Right ventricle myocardium inferior (tissue), 1 donor: ENCODE measurements at places on chromosomes 5 and 9. TPM values are rescaled to one million over a fixed set of nuclear protein-coding genes. Genes with fewer than 3 reads are reported as not detected.
A peak's percentile ranks its signal among the peaks of the same experiment; 100 is the strongest.

- no peak for DNase-seq
Measured at GRCh38 chr5:66413931-66414330, 182.3 kb upstream of the MAST4 start.

- DNase-seq, result no peak
Measured at GRCh38 chr9:81621118-81621517, 68.2 kb downstream of the TLE1 start.

DNA sequence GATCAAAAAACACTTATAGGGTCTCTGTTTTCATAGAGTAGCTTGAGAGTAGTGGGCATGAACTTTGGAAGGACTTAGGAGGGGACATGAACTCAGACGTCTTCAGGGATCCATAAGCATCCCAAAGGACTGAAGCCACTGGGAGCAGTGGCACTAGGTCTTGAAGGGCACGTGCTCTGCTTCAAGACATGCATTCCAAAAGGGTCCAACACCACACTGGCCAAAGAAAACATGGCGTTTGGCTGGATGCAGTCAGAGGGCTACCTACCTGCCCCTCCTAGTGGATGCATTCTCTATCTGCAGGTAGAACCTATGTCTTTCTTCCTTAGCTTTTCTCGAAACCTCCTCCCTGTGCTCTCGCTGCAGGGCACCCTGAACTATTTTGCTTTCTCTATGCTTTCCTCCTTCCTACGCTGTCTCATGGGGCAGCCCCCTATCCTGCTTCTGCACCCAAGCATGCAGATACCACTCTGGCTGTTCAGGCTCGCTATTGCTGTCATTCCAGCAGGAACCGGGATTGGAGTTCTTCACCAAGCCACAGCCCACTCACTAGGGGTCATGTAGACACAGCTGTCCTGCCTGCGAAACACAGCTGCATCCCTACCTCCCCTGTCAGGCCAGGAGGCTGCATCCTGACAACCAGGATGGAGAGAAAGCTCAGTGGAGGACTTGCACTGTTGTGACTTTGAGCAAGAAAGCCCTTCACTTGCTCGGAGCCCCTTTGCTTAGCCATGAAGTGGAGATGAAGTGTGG lies 11.9 kb downstream of the FAM240B start:
- DNase-seq, result no peak

GRCh38 chr5:138790684-138791083 lies 37.5 kb downstream of the CTNNA1 start:
- no peak for DNase-seq

- DNase-seq, result no peak
Measured at GRCh38 chr5:963673-964531, 44.7 kb upstream of the NKD2 start.

The SLC6A18 gene
- total RNA-seq, result not detected

GRCh38 chr9:124256517-124257069 lies 1.2 kb upstream of the NEK6 start:
- DNase-seq, result peak; percentile 45

DNA sequence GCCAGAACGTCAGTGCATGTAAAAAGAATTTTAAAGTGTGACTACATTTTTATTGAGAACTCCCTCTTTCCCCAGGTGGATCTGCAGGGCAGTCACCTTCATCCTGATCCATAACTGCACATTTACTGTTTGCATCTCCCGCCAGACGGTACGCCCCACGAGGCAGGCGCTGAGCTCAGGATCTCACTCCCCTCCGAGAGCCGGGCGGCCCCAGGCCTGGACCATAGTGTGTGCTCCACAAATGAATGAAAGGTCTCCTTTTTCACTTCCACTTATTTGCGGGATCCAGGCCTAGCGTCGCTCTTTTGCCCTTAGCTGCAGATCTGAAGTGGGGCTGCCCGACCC lies 378 bp downstream of the DROSHA start:
- DNase-seq, result peak; percentile 72

The RETREG1 gene
- 197 TPM for total RNA-seq

The TAF11L5 gene
- not detected for total RNA-seq

The MARVELD2 gene
- 1.5 TPM for total RNA-seq

- no peak for DNase-seq
Measured at GRCh38 chr5:80231243-80231642, 24.6 kb downstream of the SERINC5 start.

GRCh38 chr5:159332800-159333544 lies 2.7 kb upstream of the IL12B start:
- DNase-seq, result no peak

DNA sequence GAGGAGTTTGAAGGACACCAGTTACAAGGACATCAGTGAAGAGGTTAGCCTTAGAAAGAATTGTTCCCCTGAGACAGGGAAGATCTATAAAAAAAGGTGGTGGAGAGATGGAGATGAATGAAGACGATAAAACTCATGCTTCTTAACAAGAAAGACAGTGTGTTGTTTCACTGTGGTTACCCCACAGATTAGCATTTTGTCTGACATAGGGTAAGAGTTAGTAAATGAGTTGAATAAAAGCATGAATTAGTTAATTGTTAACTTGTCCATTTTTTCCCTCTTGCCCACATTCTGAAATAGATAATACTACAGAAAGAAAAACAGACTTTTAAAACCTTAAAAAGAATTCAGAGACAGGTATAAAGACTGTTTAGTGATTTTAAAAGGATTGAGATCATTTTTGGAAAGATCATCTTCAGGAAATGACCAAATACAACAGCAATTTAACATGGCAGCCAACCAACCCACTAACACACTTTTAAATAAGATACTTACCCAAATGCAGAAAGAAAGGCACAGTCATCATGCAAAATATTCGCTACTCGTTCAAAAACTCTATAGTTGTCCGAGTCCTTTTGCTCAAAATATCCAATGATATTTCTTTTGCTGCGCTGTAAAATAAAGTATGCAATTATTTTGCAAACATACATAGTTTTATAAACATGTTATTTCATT lies 78.5 kb downstream of the ERP44 start:
- no peak for DNase-seq

DNA sequence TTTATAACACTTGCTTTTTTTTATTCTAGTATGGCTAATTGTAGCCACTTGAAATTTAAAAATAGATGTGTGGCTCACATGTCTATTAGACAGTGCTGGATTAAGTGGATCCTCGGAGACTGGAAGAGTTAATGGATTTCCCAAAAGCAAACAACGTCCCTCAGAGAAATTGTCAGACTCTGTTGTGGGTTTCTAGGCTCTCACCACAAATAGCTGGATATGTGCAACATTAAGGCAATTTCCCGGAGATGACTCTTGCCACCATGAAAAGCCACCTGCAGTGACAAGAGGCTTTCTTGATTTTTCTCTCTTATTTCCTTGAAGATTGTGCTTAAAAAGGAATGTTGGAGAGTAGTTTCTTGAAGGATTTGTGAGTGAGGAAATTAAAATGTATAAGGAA lies 43.2 kb downstream of the TMEM167A start:
- DNase-seq, result no peak

DNA sequence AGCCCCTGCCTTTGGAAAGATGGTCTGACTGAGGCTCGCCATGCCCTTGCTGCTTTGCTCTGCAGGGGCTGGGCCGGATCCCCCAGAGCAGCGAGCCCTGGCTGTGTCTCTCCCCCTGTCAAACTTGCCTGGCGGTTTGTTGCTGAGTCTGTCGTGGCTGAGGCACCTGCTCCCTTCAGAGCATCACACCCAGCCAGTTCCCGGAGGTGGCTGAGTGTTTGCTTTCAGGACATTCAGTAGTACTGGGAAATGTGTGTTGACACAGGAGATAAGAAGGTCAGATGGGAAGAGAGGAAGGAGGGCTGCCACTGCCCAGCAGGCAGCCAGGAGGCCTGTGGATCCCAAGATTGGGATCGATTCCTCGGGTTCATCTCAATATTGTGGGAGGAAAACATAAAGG lies 62.9 kb downstream of the GADD45G start:
- no peak for DNase-seq

GRCh38 chr9:26685818-26686217 lies 206.8 kb downstream of the CAAP1 start:
- no peak for DNase-seq

DNA sequence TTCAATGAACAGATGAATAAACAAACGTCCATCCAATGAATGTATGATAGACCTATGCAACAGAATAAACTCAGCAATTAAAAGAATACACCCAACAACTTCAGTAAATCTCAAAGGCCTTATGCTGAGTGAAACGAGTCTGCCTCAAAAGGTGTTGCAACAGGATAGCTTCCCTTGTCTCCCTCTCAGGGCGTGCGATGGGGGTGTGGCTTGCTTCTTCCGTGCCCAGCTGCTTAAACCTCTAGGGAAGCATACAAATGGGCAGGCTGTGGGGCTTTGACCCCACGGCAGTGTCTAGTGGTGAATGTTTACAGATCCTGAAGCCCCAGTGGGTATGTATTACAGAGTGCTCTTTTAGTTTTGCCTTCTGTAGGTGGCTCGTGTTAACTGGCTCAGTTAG lies 87.0 kb upstream of the CCL21 start:
- no peak for DNase-seq

DNA sequence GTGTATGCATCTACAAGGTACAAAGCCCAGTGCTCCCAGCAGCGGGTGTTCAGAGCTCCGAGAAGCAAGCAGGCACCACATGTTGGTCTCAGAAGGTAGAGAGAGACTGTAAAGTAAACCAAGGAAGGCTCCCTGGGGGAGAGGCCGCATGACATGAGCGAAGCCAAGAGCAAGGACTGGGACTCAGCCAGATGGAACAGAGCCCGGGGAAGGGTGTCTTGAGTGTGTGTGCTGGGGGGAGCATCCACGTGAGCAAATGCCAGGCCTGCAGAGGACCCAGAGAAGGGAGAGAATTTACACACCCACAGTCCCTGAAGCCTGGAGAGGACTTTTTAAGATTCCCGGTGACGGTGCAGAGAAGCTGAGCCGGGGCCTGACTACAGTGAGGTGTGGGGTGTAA lies 15.2 kb upstream of the KCNIP1 start:
- no peak for DNase-seq

The KIF3A gene
- 10.2 TPM for total RNA-seq

The ELAVL2 gene
- total RNA-seq, result not detected

DNA sequence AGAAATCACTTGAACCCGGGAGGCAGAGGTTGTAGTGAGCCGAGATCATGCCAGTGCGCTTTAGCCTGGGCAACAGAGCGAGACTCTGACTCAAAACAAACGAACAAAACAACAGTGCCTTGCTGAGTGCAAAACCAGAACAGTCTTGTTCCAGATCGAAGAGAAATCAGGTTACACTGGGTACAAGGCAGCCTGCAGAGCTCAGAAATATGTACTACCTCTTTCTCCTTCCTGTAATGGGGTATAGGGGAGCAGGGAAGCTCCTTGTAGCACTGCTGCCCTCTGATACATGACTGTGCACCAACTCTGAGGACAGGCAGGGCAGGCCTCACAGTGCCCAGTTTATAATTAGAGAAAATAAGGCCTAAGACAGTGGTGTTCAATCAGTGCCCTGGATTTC lies 24.7 kb downstream of the TBC1D2 start:
- no peak for DNase-seq

The PCSK5 gene
- total RNA-seq, result 4.5 TPM

- no peak for DNase-seq
Measured at GRCh38 chr5:158344376-158344775, 485.4 kb upstream of the CLINT1 start.

DNA sequence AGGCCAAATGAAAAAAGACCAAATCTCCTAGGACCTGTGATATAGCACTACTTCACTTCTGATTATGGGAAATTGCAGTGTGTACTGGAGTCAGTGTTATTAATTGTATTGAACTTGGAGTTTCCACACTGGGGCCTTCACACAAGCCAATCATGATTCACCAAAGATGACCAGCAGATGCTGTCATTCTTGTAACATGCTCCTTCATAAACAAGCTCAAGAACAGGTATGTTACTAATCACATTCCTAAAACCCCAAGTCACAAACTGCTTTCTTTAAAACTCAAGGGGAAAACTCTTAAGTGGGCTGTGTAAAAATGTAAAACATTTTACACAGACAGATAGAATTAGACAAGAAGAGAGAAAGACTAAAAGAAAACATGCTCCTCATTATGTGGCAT lies 5.6 kb downstream of the KLHL3 start:
- no peak for DNase-seq

DNA sequence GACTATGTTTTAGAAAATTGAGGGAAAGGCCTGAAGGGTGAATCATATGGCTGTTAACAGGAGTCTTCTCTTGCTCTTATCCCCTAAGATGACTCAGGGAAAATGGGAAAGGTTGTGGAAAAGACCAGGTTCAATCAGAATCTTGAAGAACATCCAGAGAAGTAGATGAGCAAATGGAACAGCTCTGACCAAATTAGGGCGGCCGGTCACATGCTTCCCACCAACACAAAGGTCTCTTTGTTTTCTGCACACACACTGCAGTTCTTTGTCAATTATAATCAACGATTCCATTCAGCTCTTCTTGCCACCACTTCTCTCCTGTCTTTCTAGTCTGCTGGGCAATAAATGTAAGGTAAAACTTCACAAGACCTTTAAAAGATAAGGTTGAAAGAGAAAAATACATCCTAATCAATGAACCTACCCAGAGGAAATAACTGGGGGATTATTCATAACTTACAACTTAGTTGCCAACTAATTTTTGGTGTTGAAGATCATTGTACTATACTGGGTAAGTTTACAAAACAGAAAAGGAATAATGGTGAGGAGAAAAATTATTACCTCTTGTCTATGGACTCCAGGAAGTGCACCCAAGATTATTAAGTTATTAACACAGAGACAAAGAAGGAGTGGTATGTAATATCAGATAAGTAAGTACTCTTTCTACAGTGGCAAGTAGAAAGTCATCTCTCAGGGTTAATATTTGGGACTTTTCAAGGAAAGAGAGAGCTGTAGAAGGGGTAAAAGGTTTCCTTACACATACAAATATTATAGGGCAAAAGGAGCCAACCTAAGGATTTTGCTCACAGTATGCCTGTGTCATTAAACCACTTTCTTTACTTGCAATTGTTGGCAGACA lies 441.9 kb upstream of the PIK3R1 start:
- peak; percentile 51 for DNase-seq

The GAPVD1 gene
- total RNA-seq, result 31.5 TPM

DNA sequence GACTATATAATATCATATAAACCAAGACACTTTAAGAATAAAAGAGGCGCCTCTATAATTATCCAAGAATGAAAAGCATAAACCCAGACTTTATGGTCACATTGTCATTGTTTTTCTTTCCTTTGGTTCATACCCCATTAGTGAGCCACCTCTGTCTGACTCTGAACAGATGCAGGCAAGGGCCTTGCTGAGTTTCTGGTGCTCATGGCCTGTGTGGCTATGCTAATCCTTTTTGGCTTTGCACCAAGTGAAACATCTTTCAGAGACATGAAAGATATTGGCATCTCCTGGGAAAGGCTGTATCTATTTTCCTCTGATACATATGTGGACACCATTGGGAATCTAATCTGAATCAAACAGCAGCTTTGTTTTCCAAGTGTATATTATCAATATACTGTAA lies 222.5 kb downstream of the CHSY3 start:
- DNase-seq, result no peak

The PCDHA10 gene
- total RNA-seq, result 0.11 TPM

The GNE gene
- 10.9 TPM for total RNA-seq

GRCh38 chr5:7671381-7671993 lies 179.4 kb downstream of the CFAP90 start:
- no peak for DNase-seq

The HTR1A gene
- not detected for total RNA-seq

DNA sequence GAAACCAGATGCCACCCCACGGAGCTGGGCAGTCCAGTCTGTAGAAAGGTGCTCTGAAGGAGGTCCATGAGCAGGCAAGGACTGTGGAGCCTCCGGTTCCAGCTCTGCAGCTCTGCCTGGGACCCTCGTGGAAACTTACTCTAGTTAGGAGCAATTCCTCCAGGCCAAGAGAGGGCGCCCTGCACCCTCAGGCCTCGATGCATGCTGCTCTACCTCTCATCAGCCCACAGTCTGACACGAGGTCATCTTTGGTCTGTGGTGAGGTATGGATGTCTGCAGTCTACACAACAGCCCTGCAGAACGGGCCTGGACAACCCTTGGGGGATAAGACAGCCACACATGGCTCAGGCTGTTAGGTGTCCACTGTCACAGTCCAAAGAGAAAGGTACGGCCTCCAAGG lies 50.6 kb upstream of the UBTD2 start:
- no peak for DNase-seq
